ENCODE measurements at places on chromosomes 11 and 22.

DNA sequence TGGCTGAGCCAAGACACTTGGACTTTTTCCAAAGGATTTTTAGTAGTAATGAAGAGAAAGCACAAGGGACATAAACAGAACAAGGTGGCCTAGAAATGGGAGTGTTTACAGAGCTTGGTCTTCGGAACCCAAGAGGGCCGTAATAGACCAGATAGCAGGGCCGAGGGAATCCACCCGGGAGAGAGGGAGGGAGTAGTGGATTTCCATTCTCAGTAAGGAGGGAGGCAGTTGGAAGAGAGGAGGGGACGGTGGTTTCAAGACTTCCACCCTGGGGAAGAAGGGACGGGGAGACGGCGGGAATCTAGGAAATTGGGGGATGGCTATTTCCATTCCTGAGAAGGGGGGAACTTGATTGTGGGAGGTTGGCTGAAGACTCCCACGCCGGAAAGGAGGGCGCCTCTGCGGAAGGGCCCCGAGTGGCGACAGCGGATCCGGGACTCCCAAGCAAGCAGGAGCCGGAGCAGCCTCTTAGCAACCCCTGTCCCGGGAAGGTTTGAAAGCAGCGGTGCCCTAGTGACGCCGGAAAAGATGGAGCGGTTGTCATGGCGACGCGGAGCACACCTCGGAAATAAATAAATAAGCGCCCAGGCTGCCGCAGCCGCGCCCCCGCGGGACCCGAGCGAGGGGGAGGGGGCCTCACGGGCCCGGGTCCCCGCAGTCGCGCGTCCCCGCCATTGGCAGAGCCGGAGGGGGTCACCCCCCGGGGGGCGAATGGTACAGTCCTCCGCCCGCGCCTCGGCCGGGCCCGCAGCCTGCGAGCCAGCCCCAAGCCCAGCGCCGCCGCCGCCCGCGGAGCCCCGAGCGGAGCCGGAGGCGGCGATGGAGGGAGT is 31.6 kb downstream of the EIF3F start:
- DNase-seq = peak; percentile 75

DNA sequence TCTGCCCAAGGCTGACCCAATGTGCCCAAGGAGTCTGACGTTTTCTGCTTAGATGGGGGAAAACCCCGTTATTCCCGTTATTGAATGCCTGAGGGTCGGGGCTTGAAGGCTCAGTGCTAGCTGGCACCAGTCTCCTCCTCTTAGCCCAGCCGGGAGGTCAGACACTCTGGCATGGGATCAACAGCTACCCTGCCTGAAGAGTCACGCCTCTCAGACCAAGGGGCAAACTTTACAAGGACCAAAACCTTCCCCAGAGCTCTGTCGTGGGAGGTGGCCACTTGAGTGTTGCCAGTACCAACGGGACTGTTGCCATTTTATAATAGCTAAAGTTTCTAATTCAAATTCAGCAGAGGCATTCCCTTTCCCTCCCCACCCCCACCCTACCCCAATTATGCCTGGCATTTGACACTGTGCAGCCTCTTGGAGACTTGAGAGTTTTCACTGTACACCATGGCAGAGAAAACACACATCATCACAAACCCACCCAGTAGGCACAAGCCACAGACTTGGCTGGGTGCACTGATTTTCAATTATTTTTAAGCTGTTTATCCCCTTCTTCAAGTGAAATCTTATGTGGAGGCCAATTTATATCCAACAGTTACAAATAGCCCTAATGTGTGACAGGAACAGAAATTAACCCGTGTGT is 137.5 kb upstream of the SYT13 start:
- DNase-seq = no peak

DNA sequence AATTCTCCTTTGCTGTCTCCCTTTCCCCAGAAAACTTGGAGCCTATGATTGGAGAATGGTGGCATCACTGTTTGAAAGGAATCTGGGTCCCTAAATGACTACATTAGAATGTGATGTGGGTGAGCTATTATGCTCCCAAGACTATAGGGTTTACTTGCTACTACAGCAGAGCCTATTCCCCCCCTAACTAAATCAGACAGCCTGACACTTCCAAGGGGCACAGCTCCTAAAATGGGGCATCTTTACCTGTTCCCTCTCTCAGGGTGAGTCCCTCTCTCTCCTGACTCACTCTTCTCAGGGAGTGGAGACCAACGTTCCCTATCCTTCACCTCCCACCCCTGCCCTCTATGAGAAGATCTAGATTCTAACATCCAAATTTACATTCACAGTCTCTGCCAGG is 775 bp upstream of the ISX start:
- no peak for DNase-seq

GRCh38 chr11:76795936-76796441 is 12.8 kb downstream of the TSKU start:
- DNase-seq = no peak

GRCh38 chr11:8015753-8016239 is 28.7 kb downstream of the EIF3F start:
- DNase-seq = no peak

- peak; percentile 95 for DNase-seq
Observed at GRCh38 chr11:96155627-96156378, 187.2 kb downstream of the MAML2 start.

DNA sequence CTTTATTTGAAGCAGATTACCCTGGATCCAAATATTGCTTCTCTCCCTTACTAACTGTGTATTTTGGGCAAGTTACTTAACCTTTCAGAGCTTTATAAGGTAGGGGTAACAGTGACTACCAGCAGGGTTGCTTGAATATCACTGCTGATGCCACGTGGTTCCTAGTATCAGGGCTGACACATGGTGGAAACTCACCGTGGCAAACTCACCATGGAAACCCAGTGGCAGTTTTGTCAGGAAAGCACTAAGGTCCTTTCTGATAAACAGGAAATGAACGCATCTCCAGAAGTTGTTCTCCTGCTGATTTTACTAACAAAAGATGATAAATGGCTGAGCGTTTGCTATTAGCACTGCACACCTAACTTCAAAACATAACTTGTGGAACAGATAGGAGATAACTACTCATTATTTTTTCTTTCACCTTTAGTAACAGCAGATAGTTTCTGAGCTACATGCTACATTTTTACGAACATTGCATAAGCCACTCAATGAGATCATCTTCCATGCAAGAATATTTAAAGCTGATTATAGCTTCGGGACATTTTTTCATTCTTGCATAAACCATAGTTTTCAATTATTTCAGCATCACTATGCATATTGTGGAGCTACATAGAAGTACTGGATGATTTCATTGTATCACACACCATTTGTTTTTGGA is 59.7 kb upstream of the RAG2 start:
- no peak for DNase-seq

GRCh38 chr22:19871023-19871844 is 16.6 kb upstream of the GNB1L start:
- DNase-seq = no peak

DNA sequence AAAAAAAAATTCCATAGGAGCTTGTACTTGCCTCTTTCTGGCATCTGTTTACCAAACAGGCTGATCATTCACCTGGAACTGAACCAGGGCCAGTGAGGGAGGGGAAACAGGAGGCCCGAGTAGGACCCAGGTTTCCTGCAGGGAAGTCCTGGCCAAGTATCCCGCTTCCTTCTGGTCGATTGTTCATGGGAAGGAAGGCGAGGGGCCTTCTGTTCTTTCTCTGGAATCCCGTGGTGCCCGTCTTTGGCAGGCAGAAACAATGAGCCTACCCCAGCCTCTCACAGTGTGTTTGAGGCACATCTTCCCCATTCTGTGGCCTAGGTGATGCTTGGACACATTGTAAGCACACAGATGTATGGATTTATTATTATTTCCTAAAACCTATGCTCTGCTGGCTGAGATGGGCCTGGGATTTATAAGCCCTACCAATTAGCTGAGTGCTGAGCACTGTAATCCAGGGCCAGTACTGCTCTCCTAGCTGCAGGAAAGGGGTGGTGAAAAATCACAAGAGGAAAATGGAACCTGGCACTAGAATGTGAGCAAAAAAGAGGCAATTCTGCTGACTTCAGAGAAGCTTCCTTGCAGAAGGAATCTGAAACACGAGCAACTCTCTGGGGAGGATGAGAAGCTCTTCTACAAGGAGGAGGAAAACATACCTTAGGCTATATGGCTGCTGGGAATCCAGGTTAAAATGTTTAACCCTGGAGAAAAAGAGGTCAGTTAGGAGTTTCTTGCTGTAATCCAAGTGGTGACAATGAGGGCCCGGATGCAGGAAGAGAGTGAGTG is 53.5 kb downstream of the PRR5L start:
- peak; percentile 42 for DNase-seq

DNA sequence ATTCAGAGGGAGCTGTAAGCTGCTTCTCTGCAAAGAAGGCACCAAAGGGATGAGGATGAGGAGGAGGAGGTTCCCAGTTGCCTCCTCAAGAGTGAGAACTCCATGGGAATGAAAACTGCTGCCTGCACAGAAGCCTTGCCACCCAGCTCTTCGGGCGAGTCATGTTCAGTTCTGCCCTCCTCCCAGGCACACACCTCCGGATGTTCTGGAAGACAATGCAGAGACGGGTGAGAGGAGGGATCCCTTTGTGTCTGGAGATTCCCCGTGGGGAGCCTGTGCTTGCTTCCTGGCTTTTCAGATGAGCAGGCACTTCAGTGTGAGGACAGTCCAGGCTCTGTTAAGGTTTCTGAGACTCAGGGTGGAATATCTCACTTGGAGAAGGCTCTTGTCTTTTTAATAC is 295.6 kb downstream of the DDX10 start:
- no peak for DNase-seq

- no peak for DNase-seq
Observed at GRCh38 chr22:21827628-21828267, 39.7 kb downstream of the MAPK1 start.

DNA sequence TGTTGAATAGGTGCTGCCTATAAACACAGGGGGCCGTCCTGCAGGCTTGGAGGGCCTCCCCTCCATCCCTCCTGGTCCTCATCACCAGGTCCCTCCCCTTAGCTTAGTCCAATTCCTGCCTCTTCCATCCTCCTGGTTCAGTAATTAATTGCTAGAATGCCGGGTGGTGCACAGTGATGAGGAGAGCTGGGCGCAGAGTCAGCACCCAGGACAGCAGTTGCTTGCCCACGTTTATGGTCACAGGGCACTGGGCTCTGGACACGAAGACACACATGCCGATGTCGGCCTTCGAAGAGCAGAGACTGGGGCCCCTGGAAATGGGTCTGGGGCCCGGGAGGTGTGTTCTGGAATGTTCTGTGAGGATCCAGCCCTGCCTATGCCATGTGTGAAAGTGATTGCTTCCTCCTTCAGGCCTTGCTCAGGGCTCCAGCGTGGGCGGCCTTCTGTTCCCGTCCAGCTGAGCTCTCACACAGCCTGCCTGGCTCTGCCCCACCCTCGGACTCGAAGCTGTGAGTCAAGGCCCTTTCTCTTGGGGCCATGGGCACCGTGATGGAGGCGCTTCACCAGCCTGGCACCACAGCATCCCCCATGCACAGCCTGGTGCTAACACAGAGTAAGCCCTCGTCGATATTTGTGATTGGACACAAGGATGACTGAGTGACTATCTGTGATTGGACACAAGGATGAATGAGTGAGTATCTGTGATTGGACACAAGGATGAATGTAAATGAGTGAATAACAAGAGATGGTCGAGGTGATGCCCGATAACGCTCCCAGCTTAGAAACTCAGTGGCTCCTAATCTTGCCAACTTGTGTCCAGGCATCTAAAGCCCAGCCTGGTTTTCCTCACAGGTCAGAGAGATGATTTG is 884.7 kb downstream of the BRD1 start:
- no peak for DNase-seq

- no peak for DNase-seq
Observed at GRCh38 chr11:28798286-28798685, 690.1 kb downstream of the METTL15 start.

GRCh38 chr11:68881320-68881719 is 22.3 kb downstream of the MRPL21 start:
- DNase-seq = no peak

DNA sequence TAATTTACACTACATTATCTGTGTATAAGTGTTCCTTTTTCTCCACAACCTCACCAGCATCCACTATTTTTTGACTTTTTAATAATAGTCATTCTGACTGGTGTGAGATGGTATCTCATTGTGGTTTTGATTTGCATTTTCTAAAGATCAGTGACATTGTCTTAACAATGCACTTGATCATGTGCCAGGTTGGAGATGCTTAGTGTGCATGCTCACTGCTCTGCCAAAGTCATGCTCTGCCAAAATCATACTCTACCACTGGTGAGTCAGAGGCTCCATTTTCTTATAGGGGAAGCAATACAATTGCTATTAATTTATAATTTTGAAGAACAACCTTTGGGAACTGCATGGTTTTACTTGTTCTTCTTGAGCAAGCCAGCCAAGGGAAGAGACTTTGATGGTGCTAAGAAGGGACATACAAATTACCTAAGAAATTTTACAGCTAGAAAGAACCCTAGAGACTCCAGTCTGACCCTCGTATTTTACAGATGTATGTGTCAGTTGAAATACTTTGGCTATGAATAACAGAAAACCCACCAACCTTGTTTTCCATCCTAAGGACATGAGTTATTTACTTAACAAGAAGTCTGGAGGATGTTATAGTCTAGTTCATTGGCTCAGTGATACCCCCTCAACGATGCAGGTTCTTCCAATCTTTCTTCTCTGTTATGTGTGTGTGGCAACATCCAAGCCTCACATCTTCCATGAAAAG is 368.9 kb downstream of the DDX10 start:
- no peak for DNase-seq

GRCh38 chr11:65310215-65310614 is 4.5 kb upstream of the CDC42EP2 start:
- DNase-seq = no peak

GRCh38 chr11:86177302-86177701 is 67.3 kb upstream of the EED start:
- DNase-seq = no peak

- DNase-seq = no peak
Observed at GRCh38 chr22:18905540-18906409, at the start of gene DGCR6. Gene DGCR6 (plus strand): TSS chr22:18906320. CDS start chr22:18906375, 55 bp downstream.

DNA sequence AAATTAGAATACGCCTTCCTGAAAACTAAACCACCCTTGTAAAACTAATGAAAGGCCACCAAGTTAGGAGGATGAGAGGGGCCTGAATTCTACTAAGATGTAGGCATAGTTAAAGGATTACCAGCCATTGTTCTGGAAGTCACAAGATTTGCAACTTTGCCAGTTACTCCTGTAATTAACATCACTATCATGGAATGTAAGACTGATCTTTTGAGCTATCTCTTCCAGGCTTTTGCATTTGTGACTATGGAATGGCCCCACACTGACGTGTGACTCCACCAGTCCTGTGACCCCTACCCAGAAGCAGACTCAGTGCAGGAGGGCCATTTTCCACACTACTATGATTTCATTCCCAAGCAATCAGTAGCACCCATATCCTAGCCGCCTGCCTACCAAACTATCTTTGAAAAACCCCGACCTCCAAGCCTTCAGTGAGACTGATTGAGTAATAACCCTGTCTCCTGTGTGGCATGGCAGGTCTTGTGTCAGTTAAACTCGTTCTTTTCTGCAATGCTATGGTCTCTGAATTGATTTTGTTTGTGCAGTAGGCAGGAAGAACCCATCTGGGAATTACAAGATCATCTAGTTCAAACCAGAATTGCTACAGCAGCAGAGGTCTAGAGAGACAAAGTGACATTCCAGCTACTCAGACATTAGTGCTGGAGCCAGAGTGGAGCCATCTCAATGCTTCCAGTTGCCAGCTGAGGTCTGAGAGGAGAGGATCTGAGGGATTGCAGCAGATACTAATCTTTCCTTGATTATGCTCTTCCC is 1.9 kb upstream of the CTSF start:
- peak; percentile 63 for DNase-seq

- DNase-seq = no peak
Observed at GRCh38 chr11:133906241-133906640, 50.5 kb downstream of the IGSF9B start.

- no peak for DNase-seq
Observed at GRCh38 chr11:118537409-118537980, 6.5 kb downstream of the TMEM25 start.
